Body of pancreas (tissue), 4 donors: ENCODE measurements at places on chromosomes 16 and 17. TPM values are rescaled to one million over a fixed set of nuclear protein-coding genes. Genes with fewer than 3 reads are reported as not detected.
A peak's percentile ranks its signal among the peaks of the same experiment; 100 is the strongest.

Gene KRTAP16-1
- not detected for total RNA-seq

Gene PARD6A
- 22.8 TPM for total RNA-seq

Gene OR1D2
- total RNA-seq: not detected

Gene CD7
- not detected for total RNA-seq

Gene STAT3
- total RNA-seq: 79.4 TPM

Gene PLK1
- total RNA-seq: 0.52 TPM

Gene DHRS7C
- not detected for total RNA-seq

Gene CCL8
- total RNA-seq: not detected

DNA sequence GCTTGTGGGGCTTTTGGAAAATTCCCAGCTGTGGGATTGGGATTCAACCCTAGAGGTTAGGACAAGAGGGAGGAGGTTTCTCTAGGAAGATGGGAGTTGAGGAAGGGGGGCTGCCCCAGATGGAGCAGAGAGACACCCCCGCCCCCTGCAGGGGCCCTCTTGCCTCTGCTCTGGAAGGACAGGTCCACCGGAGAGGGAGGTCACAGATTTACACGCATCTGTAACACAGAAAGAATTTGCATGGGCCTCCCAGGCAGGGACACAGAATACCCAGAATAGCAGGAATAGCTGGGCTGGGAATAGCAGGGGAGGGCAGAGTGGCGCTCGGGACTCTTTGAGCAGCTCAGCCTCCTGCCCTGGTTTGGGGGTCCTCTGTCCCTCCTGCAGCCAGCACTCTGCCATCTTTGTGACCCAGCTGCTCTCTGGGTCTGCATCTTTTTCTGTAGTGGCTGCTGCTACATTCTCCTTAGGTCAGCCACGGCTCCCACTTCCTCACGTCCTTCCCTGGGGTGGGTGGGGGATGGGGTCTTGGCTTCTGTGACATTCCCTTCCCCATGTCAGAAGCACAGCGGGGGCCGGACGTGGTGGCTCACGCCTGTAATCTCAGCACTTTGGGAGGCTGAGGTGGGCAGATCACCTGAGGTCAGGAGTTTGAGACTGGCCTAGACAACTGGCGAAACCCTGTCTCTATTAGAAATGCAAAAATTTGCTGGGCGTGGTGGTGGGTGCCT lies 33.9 kb upstream of the PLLP start:
- DNase-seq: no peak

GRCh38 chr17:56023851-56024250 lies 129.4 kb upstream of the ANKFN1 start:
- DNase-seq: no peak

- DNase-seq: no peak
Observed at GRCh38 chr17:69228018-69228417, 606 bp downstream of the ABCA10 start.

DNA sequence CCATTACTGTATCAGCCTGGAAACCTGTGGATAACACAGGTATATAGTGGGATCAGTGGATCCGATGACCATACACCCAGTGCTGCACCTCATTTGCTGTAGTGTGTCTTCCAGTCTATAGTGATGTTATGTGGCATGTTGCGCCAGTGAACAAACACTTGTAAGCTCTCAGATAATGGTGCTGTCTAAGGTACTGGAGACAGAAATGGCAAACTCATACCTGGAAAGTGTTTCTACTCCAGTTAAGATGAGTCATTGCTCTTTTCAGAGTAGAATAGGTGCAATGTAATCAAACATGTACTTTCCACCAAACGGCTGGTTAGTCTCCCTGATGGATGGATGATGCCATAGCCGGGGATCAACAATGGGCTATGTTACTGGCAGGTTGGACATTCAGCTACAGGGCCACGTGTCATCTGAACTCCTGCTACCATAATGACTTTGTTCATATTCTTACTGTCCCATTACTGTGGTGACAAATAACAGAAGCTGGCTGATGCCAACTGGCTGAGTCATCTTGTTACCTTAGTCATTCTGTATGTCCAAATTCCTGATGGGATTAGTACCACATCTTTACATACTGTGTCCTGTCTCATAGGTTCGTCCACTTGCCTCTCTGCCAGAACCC lies 6.3 kb downstream of the CCL11 start:
- DNase-seq: no peak

- DNase-seq: no peak
Observed at GRCh38 chr16:21563676-21564075, 35.7 kb upstream of the METTL9 start.

DNA sequence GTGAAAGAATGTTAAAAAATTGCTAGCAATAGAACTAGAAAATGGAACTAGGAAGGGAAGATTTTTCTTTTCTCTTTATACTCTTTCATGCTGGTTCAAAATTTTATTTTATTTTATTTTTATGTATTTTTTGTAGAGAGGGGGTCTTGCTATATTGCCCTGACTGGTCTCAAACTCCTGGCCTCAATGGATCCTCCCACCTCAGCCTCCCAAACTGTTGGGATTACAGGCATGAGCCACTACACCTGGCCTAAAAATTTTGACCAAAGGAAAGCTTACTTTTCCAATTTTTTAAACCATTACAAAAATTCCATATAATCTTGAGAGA lies 10.0 kb upstream of the TERF2 start:
- DNase-seq: no peak

DNA sequence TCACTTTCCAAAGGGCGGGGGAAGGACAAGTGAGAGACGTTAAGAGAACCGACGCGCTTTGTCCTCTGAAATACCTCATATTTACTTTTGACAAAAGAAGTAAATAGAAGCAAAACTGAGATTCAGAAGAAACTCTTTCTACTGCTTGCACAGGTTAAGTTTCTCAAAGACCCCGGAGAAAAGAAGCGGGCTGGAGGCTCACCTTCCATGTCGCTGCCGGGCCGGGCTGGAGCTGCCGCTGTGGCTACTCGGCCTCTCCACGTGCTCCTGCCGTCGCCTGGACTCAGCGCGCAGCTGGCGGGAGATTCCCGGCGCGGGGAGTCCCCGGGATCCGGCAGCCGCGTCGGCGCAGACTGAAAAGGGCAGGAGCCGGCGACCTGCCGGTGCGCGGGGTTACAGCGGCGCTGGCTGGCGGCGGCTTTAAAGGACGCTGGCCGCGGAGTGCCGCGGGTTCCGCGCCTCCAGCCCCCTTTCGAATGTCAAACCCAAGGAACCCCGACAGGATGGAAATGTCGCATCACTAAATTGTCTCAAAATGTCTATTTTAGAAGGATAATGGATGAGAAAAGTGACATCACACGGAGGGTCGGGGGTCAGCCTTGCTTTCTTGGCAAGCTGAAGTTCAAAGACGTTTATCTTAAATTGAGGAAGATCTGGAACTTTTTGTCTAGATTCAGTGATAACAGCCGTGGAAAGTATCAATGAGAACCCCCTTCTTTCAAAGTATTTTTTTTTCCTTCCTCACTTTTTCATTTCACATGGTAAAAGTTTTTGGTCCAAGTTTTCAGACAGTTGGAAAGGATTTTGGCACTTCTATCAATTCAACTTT lies at the start of gene IKZF3:
Gene IKZF3, minus strand, starts transcription at position 395 of the 829 bp plus-strand sequence. Its CDS starts 186 bp downstream, at position 209.
- DNase-seq: peak; percentile 79

DNA sequence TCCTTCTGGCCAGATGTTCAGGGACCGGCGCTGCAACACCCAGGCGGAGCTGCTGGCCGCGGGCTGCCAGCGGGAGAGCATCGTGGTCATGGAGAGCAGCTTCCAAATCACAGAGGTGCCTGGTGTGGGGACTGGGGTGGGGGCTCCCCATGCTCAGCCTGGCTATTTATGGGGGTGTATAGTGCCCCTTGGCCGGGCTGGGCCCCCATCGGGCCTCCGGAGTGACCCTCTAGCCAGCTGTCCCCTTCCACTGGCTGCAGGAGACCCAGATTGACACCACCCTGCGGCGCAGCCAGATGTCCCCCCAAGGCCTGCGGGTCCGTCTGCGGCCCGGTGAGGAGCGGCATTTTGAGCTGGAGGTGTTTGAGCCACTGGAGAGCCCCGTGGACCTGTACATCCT lies 6.1 kb downstream of the ITGB4 start:
- DNase-seq: no peak

DNA sequence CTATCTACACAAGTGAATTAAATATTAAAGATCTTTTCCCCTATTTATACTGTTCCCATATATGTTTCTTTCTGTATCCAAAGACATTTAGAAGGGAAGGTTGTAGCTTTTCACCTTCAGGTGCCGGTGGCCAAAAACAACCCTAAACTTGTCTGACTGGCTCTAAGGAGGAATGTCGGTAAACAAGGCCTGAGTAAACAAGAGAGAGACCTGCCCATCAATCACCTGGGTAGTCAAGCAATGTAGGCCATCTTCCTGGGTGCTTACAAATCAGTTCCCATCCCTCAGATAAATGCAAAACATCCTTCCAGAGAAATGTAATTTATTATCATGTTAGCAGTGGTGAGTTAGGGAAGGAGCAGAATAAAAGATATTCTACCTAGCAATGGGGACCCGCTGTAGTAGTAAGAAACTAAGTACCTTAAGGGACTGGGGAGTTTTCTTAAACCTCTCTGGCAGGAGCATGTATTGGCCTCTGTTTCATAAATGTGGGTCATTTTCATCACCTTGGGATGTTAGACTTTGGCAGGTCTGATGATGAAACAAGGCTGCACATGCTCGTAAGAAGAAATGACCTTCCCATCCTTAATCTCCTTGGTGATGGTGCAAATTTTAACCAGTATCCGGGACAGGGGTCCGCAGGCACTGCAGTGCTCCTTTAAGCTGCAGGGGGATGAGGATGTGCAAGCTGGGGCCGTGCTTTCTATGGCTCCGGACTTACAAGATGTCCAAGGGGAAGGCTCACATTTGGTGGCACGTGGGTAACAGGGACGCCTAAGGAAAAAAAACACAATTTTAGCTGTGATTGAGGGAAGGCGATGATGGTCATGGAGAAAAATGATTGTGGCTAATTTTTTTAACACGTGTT lies 8.4 kb downstream of the KRT39 start:
- peak; percentile 25 for DNase-seq

DNA sequence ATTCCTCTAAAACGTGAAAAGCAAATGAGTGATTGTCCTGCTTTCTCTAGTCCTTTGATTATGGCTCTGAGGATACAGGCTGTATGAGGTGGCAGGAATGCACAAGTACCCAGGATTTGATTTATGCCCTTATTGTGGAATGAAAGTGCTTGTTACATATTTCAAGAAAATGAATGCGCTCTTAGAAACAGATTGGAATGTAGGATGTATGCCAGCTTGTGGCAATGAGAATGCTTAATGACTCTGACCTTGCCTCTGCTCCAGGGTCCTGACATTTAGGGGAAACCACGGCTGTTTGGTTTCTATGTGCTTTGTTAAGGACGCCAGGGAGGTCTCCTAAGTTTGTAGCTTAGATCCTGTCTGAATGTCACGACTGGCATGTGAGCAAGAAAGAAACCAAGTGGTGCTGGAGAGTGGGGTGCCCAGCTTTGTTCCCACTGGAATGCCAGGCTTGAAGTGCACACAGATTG lies 22.0 kb downstream of the PRCD start:
- DNase-seq: no peak

- DNase-seq: peak; percentile 53
Observed at GRCh38 chr16:9528511-9529079, 437.2 kb downstream of the HAPSTR1 start.

GRCh38 chr16:23893986-23894385 lies 58.2 kb downstream of the PRKCB start:
- no peak for DNase-seq

DNA sequence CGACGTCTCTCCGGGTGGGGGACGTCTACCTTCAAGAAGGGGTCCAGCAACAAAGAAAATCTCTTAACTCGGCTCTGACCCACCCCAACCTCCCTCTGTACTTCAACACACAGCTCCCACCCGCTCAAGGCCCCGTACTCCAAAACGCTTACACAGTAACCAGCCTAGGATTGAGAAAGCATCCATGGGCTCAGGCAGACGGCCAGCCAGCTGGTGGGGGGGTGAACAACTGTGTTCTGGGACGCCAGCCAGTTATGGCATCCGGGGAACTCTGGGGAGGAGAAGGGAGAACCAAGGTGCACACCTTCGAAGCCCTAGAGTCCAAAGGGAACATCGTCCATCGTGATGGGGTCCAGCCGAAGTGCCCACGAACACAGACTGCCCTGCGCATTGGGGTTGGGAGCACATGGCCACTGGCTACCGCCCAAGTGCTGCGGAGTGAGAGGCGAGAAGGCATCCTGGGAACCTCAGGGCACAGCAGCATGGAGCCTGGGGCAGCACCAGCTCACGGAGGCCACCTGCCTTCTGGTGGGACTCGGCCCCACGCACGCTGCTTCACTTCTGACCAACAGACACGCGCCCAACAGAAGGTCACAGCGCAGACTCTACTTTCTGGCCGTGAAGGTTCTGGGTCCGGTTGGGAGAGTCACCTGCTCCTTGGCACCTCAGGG lies 14.3 kb downstream of the SLC16A3 start:
- peak; percentile 92 for DNase-seq

GRCh38 chr17:50397919-50398285 lies 579 bp upstream of the LRRC59 start:
- no peak for DNase-seq

DNA sequence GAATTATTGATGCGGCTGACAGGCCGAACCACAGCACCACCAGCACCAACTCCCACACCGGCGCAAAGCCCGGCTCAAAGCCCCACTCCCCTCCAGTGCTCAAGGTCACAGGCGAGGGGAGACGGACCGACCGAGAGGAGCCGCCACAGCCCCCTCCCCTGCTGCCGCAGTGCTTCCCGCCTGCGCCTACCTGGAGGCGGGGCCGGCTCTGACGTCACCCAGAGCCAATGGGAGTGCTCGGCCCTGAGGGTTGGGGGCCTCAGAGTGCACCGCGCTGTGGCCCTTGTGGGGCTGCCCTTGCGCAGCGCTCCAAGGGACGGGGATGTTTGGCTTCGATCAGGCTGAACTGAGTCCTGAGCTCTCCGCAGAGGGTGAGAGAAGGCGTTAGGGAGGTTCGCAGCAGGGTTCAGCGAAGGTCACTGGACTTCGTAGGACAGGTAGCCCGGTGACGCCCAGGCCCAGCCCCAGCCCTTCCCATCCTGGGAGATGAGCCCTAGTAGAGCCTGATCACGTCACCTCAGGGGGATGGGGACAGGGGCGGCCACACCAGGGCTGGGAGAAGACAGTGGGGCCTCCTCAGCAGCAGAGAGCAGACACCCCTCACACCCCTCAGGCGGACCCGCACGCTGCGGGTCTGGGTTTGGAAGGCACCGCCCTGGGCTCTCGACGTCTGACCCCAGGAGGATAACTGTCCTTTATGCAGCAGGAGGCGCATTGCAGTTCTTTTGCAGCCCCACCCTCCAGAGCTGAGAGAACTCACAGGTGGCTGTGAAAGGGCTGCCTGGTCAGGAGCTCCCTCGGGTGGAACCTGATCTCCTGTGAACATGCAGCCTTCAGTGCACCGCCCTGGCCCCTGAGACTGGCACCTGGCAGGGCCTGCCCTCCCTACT lies 1.5 kb downstream of the NDRG4 start:
- DNase-seq: peak; percentile 72

- DNase-seq: peak; percentile 66
Observed at GRCh38 chr17:78925662-78926555, 722 bp upstream of the TIMP2 start.

- DNase-seq: peak; percentile 68
Observed at GRCh38 chr17:63116967-63117830, 151.2 kb downstream of the TANC2 start.

- no peak for DNase-seq
Observed at GRCh38 chr17:32742681-32743538, 134.0 kb downstream of the MYO1D start.
